ENCODE measurements at places on chromosomes 12 and 14.

GRCh38 chr14:94278731-94279130 is 14.3 kb downstream of the SERPINA10 start:
- no peak for DNase-seq

- DNase-seq, result no peak
Measured at GRCh38 chr12:51972849-51973273, 21.4 kb downstream of the ACVR1B start.

DNA sequence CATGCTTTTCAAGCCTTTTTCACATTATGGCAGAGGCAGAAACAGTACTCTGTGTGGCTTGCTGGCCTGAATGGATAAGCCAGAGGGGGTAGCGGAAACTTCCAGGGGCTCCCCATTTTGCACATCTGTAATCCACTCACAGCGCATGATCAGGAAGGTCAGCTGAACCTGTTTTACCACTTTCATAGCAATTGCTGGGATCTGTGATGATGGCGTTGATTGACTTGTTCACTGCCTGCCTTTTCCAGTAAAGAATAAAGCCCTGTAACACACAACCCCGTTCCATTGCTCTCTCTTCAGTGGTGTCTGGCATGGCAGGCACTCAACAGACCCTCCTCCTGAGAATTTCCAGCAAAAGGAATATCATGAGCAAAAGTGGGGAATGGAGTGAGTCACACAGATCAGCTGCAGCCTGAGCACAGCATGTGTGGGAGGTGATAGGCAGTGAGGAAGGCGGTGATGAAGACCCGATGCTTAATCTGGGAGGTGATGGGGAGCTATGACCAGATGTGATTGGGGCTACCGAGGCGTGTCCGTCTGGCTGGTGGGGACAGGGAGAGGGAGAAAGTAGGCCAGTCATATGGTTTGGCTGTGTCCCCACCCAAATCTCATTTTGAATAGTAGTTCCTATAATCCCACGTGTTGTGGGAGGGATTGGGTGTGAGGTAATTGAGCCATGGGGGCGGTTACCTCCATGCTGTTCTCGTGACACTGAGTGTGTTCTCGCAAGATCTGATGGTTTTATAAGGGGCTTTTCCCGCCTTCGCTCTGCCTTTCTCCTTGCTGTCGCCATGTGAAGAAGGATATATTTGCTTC is 44.7 kb upstream of the CHST11 start:
- no peak for DNase-seq

- DNase-seq, result no peak
Measured at GRCh38 chr12:56071648-56072047, 8.3 kb upstream of the ERBB3 start.

GRCh38 chr14:55661029-55661428 is 81.0 kb downstream of the KTN1 start:
- DNase-seq, result no peak

DNA sequence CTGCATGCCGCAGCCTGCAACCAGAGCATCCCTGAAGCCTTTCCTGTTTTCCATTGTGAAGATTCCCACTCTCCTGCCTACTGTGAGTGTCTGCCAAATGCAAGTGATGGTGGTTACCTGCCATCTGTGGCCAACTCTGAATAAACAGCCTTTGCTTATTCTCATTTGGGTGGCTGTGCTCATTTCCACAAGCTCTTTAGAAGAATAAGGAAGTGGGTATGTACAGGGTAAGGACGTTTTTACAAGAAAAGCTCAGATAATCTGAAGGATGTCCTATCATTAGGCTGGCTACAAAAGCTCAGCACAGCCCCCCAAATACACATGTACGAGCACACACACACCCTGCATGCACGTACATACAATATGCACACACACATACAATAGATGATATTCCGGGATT is 7.3 kb upstream of the RNASE1 start:
- DNase-seq, result no peak

GRCh38 chr14:71721791-71722190 is 210.4 kb upstream of the RGS6 start:
- DNase-seq, result no peak

GRCh38 chr12:67797185-67797741 is 148.7 kb downstream of the DYRK2 start:
- no peak for DNase-seq

- no peak for DNase-seq
Measured at GRCh38 chr12:47945341-47945728, 18.1 kb upstream of the TMEM106C start.

- DNase-seq, result no peak
Measured at GRCh38 chr12:75170640-75171185, 38.9 kb downstream of the KCNC2 start.

DNA sequence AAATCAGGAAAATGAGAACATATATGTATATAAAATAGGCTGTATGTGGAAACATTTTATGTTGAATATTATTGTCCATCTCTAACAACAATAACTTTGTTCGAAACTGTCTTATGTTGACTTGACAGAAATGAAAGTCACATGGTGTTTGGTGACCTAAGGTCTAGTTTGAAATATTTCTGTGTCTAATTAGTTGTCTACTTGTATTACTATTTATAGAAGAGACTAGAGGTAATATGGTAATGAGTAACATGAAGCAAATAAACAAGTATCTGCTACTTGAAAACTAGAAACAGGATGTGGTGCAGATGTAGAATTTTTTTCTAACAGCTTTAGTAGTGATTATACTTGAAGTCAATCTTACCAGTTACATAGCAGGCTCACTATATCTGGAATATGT is 3.9 kb downstream of the GPHN start:
- no peak for DNase-seq

DNA sequence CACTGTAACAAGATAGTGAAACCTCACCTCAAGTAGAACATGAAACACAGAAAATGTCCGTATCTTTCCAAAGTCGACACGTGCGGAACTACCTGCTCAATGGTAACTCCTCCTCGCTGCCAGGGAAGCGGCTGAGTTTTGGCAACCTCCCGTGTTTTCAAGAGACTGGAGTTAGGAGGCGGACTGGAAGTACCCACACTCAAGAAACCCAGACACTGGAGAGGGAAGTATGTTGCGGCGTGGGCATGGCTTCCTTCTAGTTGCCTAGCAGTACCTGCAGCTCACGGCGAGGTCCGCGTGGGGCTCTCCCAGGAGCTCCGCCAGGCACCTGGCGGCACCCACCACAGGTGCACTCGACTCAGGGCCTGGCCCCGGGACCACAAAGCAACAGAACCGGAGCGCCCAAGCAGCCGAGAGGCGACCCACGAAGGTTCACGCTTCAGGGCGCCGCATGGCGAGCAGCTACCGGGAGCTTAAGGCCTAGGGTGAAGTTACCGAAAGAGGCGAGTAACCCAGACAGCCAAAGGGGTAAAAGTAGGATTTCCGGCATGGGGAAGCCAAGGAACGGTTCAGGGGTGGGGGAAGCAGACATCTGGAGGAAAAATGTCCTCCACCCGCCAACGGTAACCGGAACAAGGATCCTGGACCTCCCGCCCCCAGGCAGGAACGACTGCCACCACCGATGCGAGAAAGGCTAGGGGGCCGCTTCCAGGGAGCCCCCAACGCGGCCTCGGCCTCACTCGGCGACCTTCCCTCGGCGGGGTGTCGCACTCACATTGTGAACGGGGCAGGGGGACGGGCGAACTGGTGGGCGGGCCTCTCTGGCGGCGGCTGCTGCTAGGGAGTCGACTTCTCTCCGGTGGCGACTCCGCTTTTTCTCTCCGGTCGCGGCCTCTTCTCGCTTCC is 608 bp downstream of the PTGES3 start:
- peak; percentile 39 for DNase-seq

GRCh38 chr14:35161231-35161630 is 38.9 kb downstream of the PRORP start:
- DNase-seq, result no peak

DNA sequence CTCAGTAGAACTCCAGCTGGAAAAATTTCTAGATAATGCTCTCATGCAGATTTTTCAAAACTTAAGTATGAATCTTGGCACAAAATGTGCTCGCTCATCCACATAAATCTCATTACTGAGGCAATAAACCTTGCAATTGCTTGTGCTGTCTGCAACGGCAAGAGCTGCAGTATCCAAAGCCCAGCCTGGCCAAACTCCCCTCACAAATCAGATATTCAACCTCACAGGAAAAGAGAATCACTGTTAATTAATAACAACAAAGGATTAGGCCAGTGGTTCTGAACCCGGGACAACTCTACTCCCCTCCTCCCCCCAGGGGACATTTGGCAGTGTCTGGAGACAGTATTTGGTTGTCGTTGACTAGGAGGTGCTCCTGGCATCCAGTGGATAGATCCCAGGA is 19.2 kb upstream of the CORO1C start:
- DNase-seq, result peak; percentile 61

GRCh38 chr12:574475-575128 is 88.6 kb downstream of the NINJ2 start:
- no peak for DNase-seq

DNA sequence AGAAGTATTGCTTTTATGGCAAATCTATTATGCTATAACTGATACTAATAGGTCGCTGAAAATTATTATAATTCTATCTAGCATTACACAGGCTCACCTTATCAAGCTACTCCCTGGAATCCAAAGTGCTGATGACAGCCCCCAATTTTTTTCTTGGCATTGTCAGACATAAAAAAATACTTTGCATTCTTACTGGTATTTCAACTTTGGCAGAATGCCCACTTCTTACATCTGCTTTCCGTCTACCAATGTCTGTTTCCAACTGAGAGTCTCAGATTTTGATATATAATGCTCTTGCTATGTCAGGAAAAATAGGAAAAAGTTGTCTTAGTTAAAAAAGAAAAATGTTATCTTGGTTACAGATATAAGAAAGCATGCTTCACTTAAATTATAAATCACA is 615.4 kb downstream of the C12orf50 start:
- no peak for DNase-seq

- DNase-seq, result no peak
Measured at GRCh38 chr14:39218171-39218769, 15.4 kb upstream of the MIA2 start.

DNA sequence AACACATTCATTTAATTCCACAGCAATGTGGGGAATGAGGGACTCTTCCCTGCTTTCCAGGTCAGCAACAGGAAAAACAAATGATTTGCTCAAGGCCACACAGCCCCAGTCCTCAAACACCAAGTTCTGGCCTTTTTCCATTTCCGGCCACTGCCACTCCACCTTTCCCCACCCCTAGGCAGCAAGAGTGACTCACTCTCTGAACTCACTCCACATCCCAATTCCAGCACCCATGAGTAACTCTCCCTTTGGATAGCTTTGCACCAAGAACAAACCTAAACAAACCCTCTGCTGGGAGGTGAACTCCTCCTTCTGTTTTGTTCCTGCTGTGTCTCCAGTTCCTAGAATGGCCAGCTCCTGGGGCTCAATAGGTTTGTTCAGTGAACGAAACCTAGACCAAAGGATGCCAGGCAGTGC is 30.4 kb upstream of the PLEKHG6 start:
- DNase-seq, result peak; percentile 35

GRCh38 chr12:72468505-72468904 is 196.3 kb downstream of the TRHDE start:
- DNase-seq, result no peak

DNA sequence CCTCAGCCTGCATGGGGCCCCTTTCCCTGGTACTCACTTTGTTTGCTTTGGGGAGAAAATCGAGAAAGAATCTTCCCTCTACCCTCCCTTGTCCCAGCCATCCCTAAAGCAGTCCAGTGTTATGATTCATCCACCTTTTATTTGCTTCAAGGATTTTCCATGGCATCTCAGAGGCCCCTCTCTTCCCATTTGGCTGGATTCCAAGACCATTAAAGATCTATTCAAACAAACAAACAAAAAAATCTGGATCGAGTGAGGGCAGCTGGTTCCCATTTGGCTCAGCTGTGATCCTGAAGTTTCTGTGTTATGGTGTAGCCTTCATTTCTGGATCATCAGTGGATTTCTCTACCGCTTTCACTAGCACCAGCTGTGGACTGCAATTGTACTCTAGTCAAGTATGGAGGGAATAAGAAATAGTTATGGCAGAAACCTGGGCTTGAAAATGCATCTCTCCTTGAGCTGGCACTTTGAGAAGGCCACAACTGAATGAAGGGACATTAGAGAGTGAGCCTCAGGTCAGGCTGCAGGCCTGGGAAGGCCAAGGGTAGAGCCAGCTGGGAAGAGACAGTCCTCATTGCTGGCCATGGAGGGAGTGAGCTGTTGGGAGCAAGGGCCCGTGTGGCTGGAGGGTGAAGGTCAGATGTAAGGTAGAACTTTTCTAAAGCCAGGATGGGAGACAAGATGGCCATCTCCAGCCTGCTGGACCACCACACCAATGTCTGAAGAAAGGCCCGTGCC is 13.7 kb downstream of the KRT71 start:
- DNase-seq, result no peak

GRCh38 chr12:100490056-100490455 is 16.4 kb downstream of the NR1H4 start:
- DNase-seq, result no peak

DNA sequence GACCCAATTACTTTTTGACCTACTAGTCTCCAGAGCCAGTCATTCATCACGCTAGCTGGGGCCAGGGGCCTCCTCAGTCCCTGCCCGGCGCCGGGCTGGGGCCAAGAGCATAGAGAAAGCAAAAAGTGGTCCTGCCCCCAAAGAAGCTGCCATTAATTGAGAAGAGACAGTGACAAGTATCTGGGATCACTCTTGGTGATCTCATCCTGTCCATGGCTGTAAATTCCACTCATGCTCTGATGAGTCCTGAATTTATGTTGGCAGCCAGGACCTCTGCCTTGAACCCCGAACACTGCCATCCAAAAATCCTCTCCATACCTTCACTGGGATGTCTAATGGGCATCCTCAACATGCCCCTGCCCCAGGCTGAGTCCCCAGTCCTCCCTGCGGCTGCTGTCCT is 34.4 kb upstream of the DLK1 start:
- no peak for DNase-seq

- peak; percentile 46 for DNase-seq
Measured at GRCh38 chr14:99718031-99718810, 34.1 kb downstream of the CYP46A1 start.

DNA sequence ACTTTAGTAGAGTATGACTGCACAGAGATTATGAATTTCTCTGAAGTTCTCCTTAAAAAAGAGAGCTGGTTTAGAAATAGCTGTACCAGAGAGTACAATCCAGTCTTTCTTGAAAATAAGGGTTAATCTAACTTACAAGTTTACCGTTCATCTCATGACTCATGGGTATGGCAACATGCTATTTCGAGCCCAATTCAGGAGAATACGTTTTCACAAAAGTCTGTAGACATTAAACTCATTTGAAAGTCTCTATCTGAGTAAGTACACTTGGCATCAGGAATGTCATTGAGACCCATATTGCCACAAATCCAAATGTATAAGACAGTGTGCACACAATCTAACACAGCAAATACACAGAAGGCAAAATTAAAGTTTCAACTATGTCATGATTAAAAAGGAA is 160.5 kb downstream of the PIK3C2G start:
- no peak for DNase-seq

- no peak for DNase-seq
Measured at GRCh38 chr14:35934499-35934898, 108.4 kb downstream of the BRMS1L start.

DNA sequence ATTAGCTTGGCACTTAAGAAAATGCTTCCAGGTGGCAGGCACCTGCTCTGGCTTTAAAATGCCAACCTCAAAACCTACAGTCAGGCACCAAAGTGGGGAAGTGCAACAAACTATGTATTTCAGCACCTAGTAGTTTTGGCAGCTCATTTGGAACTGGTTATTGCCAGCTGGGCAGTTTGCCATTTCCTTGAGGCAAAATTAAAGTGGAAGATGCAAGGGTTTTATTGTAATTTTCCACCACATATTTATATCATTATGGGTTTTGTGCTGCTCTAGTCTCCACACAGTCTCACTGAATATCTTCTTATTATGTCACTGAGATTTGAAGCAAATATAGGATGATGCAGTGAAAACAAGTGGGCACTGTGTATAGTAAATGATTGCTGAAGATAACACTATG is 117.0 kb downstream of the PRKD1 start:
- DNase-seq, result no peak

Measured in D341Med (cell line).